Tibial nerve (tissue), 4 donors: ENCODE measurements at places on chromosomes 5 and 9. TPM values are rescaled to one million over a fixed set of nuclear protein-coding genes. Genes with fewer than 3 reads are reported as not detected.

- no peak overlapping the region for H3K27ac ChIP-seq
- H3K36me3 ChIP-seq = no peaks in the 10 kb centered on the region
- H3K4me3 ChIP-seq = no peak overlapping the region
- no peak for DNase-seq
- no peaks in the 10 kb centered on the region for H3K4me1 ChIP-seq
- no peaks in the 10 kb centered on the region for H3K27me3 ChIP-seq
These were observed 50.3 kb upstream of the TGFBR1 start for GRCh38 chr9:99054581-99054980.

- no peak overlapping the region for H3K4me3 ChIP-seq
- H3K4me1 ChIP-seq = no peaks in the 10 kb centered on the region
- H3K27me3 ChIP-seq = no peaks in the 10 kb centered on the region
- peak overlapping the region; percentile 57 for H3K27ac ChIP-seq
These were observed 20.1 kb upstream of the COL15A1 start for GRCh38 chr9:98923451-98924123.

GRCh38 chr5:6434731-6435130 is 13.9 kb upstream of the UBE2QL1 start:
- H3K27ac ChIP-seq = no peak overlapping the region
- H3K36me3 ChIP-seq = no peaks in the 10 kb centered on the region
- H3K27me3 ChIP-seq = no peaks in the 10 kb centered on the region
- H3K4me1 ChIP-seq = no peaks in the 10 kb centered on the region
- no peak overlapping the region for H3K4me3 ChIP-seq
- DNase-seq = no peak

GRCh38 chr5:132281856-132282614 is 12.2 kb upstream of the SLC22A4 start:
- H3K4me1 ChIP-seq = no peaks in the 10 kb centered on the region
- H3K4me3 ChIP-seq = no peak overlapping the region
- no peaks in the 10 kb centered on the region for H3K36me3 ChIP-seq
- no peak for DNase-seq
- no peak overlapping the region for H3K27ac ChIP-seq

Gene SHC3
- total RNA-seq = 11.4 TPM

DNA sequence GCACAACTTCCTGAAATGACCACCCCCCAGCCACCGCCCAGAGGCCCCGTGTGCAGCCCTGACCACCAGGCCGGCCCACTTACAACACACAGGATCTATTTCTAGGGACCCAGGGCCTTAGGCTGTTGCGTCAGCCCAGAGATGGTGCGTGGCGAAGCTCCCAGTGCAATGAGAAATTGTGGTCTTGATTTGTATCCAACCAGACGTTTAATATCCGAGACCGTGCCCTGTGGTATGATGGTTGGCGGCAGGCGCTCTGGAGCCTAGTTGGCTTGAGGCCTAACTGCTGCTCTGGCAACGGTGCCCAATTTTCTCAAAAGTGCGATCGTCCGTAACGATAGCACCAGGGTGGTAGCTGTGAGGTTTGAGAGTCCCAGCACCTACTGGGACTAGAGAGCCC is 32.6 kb upstream of the SLC6A19 start:
- no peak overlapping the region for H3K27ac ChIP-seq
- H3K27me3 ChIP-seq = peaks cover 12% of the 10 kb centered on the region
- no peak for DNase-seq
